GM23338 (cell line): ENCODE measurements at places on chromosomes 5 and 9.

- H3K4me3 ChIP-seq: no peak overlapping the region
- H3K36me3 ChIP-seq: no peaks in the 10 kb centered on the region
- H3K4me1 ChIP-seq: 0 out of 2 replicates have a peak, but pooled peaks cover 2% of the 10 kb centered on the region
Measured at GRCh38 chr5:10461904-10462555, 20.4 kb downstream of the ROPN1L start.

DNA sequence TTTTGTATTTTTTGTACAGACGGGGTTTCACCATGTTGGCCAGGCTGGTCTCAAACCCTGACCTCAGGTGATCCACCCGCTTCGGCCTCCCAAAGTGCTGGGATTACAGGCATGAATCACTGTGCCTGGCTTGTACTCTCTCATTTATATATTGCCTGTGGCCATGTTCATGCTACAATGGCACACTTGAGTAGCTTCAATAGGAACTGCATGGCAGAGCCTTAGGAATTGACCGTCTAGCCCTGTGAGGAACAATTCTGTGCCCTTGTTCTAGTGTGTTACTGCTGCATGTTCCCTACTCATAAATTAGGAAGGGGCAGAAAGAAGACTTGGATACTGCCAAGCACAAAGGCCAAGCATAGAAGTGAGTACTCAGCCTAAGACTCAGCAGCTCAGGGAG lies 104.2 kb downstream of the LIFR start:
- H3K36me3 ChIP-seq: no peaks in the 10 kb centered on the region
- no peak for DNase-seq
- H3K27me3 ChIP-seq: no peaks in the 10 kb centered on the region

DNA sequence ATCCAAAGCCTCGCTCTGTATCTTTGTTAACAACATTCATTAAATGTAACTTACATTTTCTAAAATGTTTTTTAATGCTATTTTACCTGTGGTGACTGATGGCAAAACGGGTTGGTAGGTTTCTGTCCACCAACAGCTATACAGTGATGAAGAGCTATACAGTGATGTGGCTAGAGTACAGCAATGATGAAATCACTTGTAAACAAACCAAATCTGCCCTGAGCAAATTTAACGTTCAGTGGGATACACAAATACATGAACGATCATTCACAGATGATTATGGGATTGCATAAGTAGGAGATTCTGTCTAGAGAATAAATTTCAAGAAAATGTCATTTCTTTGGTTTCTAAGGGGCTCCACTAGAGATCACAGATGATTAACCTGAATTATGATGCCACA lies 132.7 kb downstream of the MPDZ start:
- no peaks in the 10 kb centered on the region for H3K27me3 ChIP-seq
- peaks cover 7% of the 10 kb centered on the region; the same call in 1 of the 2 replicates for H3K4me1 ChIP-seq
- H3K36me3 ChIP-seq: no peaks in the 10 kb centered on the region
- H3K27ac ChIP-seq: no peak overlapping the region
- DNase-seq: no peak
- no peak overlapping the region for H3K4me3 ChIP-seq

- peaks cover 10% of the 10 kb centered on the region for H3K4me1 ChIP-seq
- no peaks in the 10 kb centered on the region for H3K27me3 ChIP-seq
- H3K4me3 ChIP-seq: no peak overlapping the region
- peak; percentile 81 for DNase-seq
- H3K36me3 ChIP-seq: no peaks in the 10 kb centered on the region
Measured at GRCh38 chr5:169116961-169117461, 183.9 kb downstream of the SLIT3 start.

GRCh38 chr5:645421-645820 lies 33.3 kb downstream of the CEP72 start:
- H3K36me3 ChIP-seq: peaks cover 24% of the 10 kb centered on the region
- H3K27ac ChIP-seq: no peak overlapping the region
- H3K27me3 ChIP-seq: no peaks in the 10 kb centered on the region
- H3K4me3 ChIP-seq: no peak overlapping the region
- no peaks in the 10 kb centered on the region for H3K4me1 ChIP-seq

GRCh38 chr5:6405591-6405990 lies 27.2 kb upstream of the MED10 start:
- no peak for DNase-seq
- H3K4me1 ChIP-seq: no peaks in the 10 kb centered on the region
- H3K36me3 ChIP-seq: no peaks in the 10 kb centered on the region
